ENCODE measurements at places on chromosomes 4 and X. TPM values are rescaled to one million over a fixed set of nuclear protein-coding genes. Genes with fewer than 3 reads are reported as not detected.

GPC3 gene
- 220 TPM for total RNA-seq

MAGEA9B gene
- not detected for total RNA-seq

ENPEP gene
- total RNA-seq, result 31.5 TPM

GLRA2 gene
- total RNA-seq, result not detected

CT45A2 gene
- not detected for total RNA-seq

GPAT3 gene
- total RNA-seq, result 27.8 TPM

DUSP21 gene
- total RNA-seq, result not detected

RS1 gene
- total RNA-seq, result not detected

EBP gene
- 22.8 TPM for total RNA-seq

NOX1 gene
- total RNA-seq, result not detected

PPP1R2C gene
- not detected for total RNA-seq

MECP2 gene
- 37.5 TPM for total RNA-seq

SLC16A2 gene
- total RNA-seq, result 17.1 TPM

PNMA6F gene
- total RNA-seq, result not detected
